Activated T-cell treated with anti-CD3 and anti-CD28 coated beads, Interleukin-2, amount 50 U/mL, for 72 hours (primary cell): ENCODE measurements at places on chromosomes 16 and 17. TPM values are rescaled to one million over a fixed set of nuclear protein-coding genes. Genes with fewer than 3 reads are reported as not detected.

Gene GLP2R
- total RNA-seq = not detected

Gene TBC1D26
- not detected for total RNA-seq

Gene KRTAP4-4
- total RNA-seq = not detected

Gene ASIC2
- total RNA-seq = not detected

Gene PHLPP2
- total RNA-seq = 13.3 TPM

Gene RNF112
- total RNA-seq = 1.6 TPM

Gene CNTNAP1
- total RNA-seq = 0.53 TPM

Gene ADAM11
- 1.6 TPM for total RNA-seq

Gene SALL1
- total RNA-seq = not detected

Gene PRAC1
- total RNA-seq = not detected

Gene ADCY9
- total RNA-seq = 18.6 TPM

Gene SKAP1
- total RNA-seq = 96.6 TPM

Gene KRT14
- not detected for total RNA-seq

Gene MAF
- 208 TPM for total RNA-seq

Gene PDILT
- total RNA-seq = not detected

Gene SEPTIN12
- not detected for total RNA-seq

Gene PPY
- not detected for total RNA-seq

Gene ABCA10
- 2.0 TPM for total RNA-seq

Gene WFDC1
- total RNA-seq = not detected
